ENCODE measurements at places on chromosomes 4 and X. TPM values are rescaled to one million over a fixed set of nuclear protein-coding genes. Genes with fewer than 3 reads are reported as not detected.

Gene MUC7
- total RNA-seq, result not detected

Gene XAGE3
- total RNA-seq, result not detected

Gene PPP2R2C
- not detected for total RNA-seq

Gene FAM47E
- 1.2 TPM for total RNA-seq

Gene YY2
- 1.0 TPM for total RNA-seq

Gene TMEM35A
- total RNA-seq, result not detected

GRCh38 chrX:51420610-51421009 lies 75.8 kb downstream of the NUDT11 start:
- no peak for DNase-seq
- H3K27me3 ChIP-seq, result no peaks in the 10 kb centered on the region
- no peaks in the 10 kb centered on the region for H3K4me1 ChIP-seq

DNA sequence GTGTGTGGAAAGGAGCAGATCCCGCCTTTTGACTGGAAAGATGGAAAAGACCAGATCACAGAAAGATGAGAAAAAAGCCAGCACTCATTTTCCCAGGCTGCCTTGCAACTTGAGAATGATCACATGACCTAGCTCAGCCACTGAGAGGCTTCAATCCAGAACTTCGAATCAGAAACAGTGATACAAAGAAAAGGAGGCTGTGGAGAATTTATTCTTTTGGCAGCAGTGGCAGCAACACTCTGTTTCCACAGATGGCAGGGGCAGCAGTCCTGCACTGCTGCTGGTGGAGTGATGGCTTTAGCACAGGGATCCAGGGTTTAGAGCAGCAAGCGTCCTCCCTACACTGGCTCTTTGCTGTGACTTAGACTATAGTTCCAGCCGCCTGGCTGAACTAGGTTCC lies 77.8 kb upstream of the SH3RF1 start:
- H3K4me3 ChIP-seq, result no peak overlapping the region
- no peak for DNase-seq
- H3K27ac ChIP-seq, result no peak overlapping the region
- no peaks in the 10 kb centered on the region for H3K36me3 ChIP-seq

- no peak overlapping the region for H3K4me3 ChIP-seq
- H3K27ac ChIP-seq, result no peak overlapping the region
- H3K4me1 ChIP-seq, result no peaks in the 10 kb centered on the region
- H3K27me3 ChIP-seq, result no peaks in the 10 kb centered on the region
- DNase-seq, result no peak
Measured at GRCh38 chrX:116142976-116143375, 27.6 kb upstream of the AGTR2 start.

DNA sequence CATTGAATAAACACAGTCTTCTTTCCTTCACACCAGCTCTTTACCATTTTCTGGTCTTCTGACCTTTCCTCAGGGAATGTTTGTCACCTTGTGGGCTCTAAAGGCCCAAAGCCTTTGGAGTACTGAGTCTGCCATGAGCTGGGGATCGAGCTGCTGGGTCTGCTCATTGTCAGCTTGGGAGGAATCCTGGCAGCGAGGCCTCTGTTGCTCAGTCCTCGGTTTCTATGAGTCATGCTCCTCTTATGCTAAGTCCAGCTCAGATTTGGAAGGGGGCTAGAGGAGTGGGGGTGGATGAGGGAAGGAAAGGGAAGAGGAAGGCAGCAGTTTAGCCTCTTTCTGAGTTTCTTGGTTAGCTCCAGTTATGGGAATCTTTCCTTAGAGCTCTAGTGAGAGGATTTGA lies 31.1 kb downstream of the NHSL2 start:
- H3K4me1 ChIP-seq, result no peaks in the 10 kb centered on the region
- DNase-seq, result no peak
- no peaks in the 10 kb centered on the region for H3K36me3 ChIP-seq

DNA sequence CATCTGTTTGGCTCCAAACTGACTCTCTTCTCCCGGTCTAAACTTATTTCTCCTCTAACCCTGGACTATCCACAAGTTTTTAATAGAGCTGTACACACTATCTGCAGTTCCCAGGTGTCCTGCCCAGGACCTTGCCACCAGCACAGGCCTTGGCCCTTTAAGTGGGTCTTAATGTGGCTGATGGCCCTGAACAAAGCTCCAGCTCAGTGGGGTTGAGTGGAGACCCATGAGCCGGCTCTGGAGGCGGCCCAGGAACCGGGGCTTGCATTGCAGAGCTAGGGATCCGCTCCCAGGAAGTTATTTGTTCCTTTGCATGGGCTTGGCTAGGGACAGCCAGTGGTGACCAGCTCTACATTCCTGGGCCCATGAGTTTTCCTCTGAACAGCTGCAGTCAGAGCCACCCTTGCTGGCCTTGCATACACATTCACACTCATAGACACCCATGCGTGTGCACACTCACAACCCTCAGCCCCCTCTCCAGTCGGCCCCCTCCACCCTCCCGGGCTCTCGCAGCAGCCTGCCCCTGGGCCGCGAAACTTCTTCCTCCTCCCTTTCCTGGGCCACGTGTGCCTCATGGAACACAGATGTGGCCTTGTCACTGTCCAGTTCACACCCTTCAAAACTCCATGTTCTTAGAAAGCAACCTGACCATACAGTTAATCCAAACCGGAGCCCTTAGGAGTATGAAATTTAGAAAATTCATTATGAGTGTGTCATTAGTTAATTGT lies 58.2 kb downstream of the GPR143 start:
- H3K4me3 ChIP-seq, result no peak overlapping the region
- H3K27me3 ChIP-seq, result no peaks in the 10 kb centered on the region
- H3K36me3 ChIP-seq, result peaks cover 8% of the 10 kb centered on the region
- DNase-seq, result peak; percentile 25
- H3K4me1 ChIP-seq, result no peaks in the 10 kb centered on the region
- no peak overlapping the region for H3K27ac ChIP-seq

DNA sequence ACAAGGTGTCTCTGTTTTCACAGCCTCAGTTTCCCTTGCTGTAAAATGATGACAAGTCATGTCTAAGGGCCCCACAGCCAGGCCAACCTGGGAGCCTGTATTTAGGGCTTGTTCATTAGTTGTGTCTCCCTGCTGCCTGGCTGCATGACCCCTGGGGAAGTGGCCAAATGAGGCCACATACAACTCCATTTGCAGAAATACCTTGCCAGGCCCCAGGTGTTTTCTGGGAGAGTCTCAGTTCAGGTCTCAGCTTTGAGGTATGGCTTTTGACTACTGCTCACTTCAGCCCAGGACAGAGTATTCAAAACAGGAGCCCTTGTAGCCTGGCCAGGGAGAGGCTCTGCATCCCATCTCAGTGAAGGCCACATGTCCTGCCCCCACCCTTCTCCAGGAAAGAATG lies 202.5 kb upstream of the MAMLD1 start:
- DNase-seq, result no peak
- no peak overlapping the region for H3K4me3 ChIP-seq
- H3K36me3 ChIP-seq, result no peaks in the 10 kb centered on the region
- H3K27me3 ChIP-seq, result no peaks in the 10 kb centered on the region
- H3K4me1 ChIP-seq, result no peaks in the 10 kb centered on the region

DNA sequence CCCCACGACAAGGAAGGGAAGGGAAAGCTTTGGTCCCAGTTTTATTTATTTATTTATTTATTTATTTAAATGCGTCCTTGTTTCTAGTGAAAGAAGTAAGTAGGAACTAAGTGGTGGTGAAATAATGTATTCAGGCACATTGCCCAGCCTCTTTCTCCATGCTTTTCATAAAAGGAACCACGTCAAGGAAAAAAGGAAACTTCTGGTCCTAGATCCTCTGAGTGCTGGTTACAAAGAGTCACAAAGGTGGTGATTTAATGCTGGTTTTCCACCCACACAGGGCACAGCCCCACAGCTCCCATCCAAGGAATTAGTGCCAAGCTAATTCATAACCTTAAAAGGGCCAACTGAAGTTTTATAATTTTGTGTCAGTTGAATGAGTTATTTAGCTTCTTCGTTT lies 206.6 kb upstream of the GYPA start:
- no peak overlapping the region for H3K4me3 ChIP-seq
- H3K27ac ChIP-seq, result no peak overlapping the region
- no peak for DNase-seq
- H3K27me3 ChIP-seq, result no peaks in the 10 kb centered on the region
- H3K4me1 ChIP-seq, result no peaks in the 10 kb centered on the region
- no peaks in the 10 kb centered on the region for H3K36me3 ChIP-seq

DNA sequence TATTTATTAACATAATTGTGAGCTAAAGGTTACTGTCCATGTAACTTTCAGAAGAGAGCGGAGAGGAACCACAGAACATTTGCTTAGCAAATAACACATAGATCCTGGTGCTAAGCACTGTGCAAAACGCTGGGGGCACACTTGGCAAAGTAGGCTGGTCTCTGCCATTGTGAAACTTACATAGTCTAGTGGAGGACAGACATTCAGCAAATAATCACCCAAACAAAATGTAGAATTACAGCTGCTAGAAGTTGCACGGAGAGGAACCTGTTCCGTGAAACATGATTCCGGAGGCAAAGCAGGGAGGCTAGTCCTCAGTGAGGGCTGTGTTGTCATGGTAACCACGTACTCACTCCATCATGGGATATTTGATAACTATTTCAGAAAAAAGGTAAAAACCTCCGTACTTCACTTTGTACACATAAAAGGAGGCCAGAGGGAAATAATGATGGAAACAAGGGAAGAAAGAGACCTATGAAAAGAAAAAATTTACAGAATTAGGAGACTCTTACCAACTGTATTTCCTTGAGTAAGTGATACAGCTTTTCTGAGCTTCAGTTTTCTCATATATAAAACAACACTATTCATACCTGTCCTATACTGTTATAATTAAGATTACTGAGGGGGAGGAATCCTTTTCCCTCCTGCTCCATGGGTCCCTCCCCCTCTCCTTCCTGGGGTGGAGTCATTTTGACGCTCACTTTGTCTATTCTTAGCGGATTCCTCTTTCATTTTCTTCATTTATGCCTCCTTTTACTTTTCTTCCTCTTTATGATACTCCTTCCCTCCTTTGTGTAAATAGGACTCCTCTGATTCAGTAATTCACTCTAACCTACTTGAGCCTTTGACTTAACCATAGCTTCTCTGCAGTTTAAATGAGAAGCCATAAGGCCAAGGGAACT lies 825 bp upstream of the RASGEF1B start:
- no peaks in the 10 kb centered on the region for H3K4me1 ChIP-seq
- peak overlapping the region; percentile 97 for H3K27ac ChIP-seq
- DNase-seq, result no peak
- no peaks in the 10 kb centered on the region for H3K36me3 ChIP-seq
